Activated CD4-positive, alpha-beta memory T cell treated with anti-CD3 and anti-CD28 coated beads for 36 hours (primary cell): ENCODE measurements at places on chromosomes 7 and 10.

DNA sequence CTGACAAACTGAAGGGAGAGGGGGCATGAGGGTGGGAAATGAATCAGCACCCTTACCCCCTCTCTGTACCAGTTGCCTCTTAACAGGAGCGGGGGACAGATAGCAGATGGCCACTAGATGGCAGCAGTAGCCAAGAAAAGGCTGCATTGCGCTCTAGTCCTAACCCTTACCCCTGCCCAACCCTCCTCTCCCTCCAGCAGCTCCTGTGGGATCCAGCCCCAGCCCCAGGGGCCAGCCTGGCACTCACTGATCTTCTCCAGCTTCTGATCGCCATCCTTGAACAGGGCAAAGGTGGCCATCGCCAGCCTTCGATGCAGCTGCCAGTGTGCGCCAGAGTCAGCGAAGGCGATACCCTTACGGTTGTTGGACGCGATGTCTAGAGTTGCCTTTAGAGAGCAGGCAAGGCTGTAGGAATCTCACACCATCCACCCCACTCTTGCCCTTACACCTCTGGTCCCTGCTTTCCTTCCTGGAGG lies 2.2 kb downstream of the CYP17A1 start:
- DNase-seq: peak; percentile 82

DNA sequence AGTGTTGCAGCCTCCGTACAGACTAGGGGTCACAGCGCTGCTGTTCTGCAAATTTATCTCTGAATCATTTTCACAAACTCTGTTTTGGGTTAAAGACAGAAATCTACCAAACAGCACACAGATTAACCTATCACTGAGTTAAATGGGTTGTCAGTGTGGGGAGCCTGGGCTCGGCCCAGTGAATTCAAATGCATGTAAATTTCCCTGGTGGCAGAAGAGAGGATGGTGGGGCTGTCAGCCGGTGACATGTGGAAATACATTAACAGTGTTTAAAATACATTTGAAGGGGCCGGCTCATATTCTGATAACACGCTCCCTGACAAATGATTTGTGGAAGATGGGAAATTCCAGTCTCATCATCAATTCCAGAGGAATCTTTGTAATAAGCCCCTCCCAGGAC lies 309.6 kb upstream of the MKI67 start:
- DNase-seq: no peak

- no peak for DNase-seq
These were observed 68.9 kb downstream of the KLF6 start for GRCh38 chr10:3716093-3716492.

GRCh38 chr10:17153321-17153720 lies 23.7 kb upstream of the CUBN start:
- no peak for DNase-seq

DNA sequence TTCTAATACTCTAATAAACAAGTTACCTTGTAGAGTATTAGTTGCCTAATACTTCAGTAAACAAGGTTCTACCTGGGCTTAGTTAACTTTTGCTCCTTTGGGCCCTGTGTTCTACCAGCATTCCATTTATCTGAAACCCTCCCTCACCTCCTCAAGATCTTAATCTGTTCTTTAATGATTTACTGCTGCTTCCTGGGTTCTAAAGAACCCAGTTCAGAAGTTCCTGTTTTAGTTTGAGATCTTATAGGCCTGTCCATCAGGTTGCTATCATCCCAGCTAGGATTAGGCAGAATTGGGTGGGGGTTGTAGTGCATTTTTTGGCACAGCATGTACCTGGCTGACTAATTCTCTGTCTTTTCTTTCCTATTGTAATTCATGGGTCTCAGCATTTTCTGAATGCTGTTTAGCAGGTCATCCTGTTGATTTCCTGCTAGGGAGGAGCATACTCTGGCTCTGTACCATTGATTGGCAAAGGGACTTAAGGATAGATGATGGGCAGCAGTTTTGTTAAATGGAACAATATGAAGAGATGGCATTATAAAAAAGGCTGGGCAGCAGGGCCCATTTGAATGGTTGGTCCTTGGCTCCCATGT lies 53.7 kb upstream of the TMEM248 start:
- no peak for DNase-seq

DNA sequence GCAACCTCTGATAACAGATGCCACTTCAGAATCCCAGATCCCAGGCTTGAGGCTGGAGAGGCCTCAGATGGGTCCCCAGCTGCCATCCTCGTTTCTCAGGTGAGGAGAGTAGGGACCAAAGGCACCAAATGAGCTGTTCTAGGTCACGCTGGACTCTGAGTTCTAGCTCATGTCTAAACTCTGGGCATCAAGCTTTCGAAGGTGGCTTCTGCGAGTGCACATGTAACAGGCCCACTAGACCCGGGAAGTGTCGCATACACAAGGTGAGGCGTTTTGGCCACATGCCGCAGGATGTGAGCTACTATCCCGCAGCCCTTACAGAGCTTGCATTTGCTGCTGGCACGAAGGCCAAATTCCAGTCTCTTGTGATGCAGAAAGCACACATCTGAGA lies 355.1 kb upstream of the SHH start:
- DNase-seq: no peak

DNA sequence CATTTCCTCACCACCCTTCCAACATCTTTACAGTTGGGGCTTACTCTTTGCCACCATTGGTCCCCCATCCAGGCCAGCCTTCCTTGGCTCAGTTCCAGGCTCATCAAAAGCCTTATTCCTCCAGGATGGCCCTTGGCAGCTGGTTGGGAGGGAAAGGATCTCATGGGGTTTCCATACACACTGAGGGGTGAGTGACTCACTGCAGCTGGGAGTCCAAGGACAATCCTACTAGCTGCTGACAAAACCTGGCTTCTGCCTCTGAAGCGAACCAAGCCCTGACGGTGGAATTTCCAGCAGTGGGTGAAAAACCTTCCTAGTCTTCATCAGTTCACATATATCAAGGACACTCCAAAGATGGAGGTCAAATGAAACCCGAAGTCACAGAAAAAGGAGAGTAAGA lies 22.9 kb downstream of the CRHR2 start:
- DNase-seq: no peak

GRCh38 chr7:39624442-39624807 lies 1.1 kb downstream of the RALA start:
- peak; percentile 35 for DNase-seq

GRCh38 chr10:51121861-51122260 lies 47.6 kb downstream of the PRKG1 start:
- DNase-seq: no peak
